ENCODE measurements at places on chromosomes 4 and X. TPM values are rescaled to one million over a fixed set of nuclear protein-coding genes. Genes with fewer than 3 reads are reported as not detected.
A peak's percentile ranks its signal among the peaks of the same experiment; 100 is the strongest.

GRCh38 chr4:67714248-67714583, 13.3 kb upstream of the UBA6 start:
- DNase-seq, result peak; percentile 71

DNA sequence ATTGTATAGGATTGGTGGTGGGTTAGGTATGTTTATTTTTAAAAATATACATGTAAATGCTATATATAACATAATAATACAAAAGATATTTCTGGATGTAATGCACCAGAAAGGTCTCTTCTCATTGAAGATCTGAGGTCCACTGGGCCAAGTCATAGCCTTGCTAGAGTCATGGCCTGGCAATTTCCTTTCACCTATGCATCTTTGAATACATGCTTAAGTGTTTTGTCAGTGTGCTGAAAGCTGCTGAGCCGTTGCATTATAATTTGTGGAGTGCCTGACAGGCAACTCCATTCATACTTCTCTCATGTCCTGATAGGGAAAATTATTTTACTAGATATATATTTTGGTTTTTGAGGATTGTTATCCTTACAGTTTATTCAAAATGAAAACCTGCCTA, 410.2 kb upstream of the CT83 start:
- DNase-seq, result no peak

GAGE13 gene
- total RNA-seq, result not detected

FAM9A gene
- total RNA-seq, result not detected
